NCI-H524 (cell line): ENCODE measurements at places on chromosomes 7 and 10.

DNA sequence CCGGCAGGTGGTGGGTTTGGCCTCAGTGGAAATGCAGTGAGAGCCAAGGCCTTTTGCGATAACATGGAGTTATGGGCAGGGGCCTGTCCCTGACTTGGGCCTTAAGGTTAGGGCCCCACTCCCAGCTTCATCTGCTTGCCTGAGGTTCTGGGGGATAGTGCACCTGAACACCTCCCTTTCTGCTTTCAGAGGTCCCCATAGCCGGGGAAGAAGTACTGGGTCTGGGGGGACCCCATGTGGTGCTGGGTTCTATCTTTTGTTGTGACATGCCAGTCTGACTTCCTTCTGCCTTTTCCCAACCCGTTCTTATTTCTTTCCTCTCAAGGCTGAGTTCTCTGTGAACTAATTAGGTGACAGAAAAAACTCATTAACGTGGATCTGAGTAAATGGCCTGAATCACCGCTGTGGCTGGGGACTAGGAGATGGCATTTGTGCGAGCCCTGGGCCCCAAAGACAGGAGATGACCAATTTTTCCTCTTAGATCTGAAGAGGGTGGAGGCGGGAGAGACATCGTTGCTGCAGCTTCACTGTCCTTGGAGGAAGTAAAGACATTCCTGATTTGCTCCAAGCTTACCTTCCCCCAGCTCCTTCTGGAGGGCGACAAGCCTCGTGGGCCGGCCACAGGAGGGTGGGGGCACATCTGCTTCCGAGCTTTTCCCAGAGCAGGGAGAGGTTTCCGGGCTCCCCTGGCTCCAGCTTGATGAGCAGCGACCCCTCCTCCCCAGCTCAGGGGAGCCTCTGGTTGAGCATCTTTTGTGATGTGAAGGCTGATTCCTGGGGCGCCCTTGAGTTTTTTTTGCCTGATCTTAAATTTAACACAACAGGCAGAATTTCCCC lies 2.0 kb downstream of the AGAP3 start:
- no peak for DNase-seq

GRCh38 chr7:139330333-139331030 lies 10.7 kb upstream of the FMC1 start:
- DNase-seq = no peak

- no peak for DNase-seq
Observed at GRCh38 chr10:31644931-31645633, 283.5 kb downstream of the ARHGAP12 start.

GRCh38 chr10:29783201-29783947 lies 148.6 kb upstream of the SVIL start:
- no peak for DNase-seq

DNA sequence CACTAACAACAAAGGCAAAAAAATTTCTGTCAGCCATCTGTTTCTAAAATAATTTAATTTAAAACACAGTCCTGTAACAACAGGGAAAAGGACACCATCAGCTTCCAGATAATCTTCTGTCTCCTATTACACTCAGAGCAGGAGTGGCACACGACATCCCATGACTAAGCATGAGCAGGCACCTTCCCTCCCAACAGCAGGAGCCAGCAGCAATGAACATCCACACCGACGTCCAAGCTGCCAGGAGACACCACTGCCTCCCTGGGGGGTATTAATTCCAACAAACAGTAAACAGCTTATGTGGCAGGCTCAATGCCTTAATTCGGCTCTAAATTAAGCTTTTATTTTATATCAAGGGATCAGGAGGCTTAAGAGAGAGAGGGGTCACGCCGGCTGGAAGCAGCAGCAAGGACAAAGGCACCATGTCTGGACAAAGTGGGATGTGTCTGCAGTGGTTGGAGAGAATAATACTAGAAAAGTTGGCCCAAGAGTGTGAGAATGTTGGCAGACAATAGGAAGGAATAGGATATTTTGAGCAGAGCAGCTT lies 45.7 kb downstream of the KIAA1549 start:
- peak; percentile 91 for DNase-seq
